Thymus (tissue), 14 donors: ENCODE measurements at places on chromosomes 13 and 19. TPM values are rescaled to one million over a fixed set of nuclear protein-coding genes. Genes with fewer than 3 reads are reported as not detected.

GRCh38 chr19:41420101-41420880 lies 6.9 kb downstream of the B3GNT8 start:
- no peaks in the 10 kb centered on the region for H3K27me3 ChIP-seq
- no peaks in the 10 kb centered on the region for H3K4me1 ChIP-seq
- H3K36me3 ChIP-seq: peaks cover 74% of the 10 kb centered on the region
- no peak overlapping the region for H3K27ac ChIP-seq

Gene ZNF556
- polyA plus RNA-seq: 0.16 TPM

- peaks cover 17% of the 10 kb centered on the region for H3K4me1 ChIP-seq
- DNase-seq: no peak
- H3K27ac ChIP-seq: no peak overlapping the region
- H3K36me3 ChIP-seq: peaks cover 15% of the 10 kb centered on the region
- H3K4me3 ChIP-seq: peak overlapping the region; percentile 66
These were observed 593 bp downstream of the ATP8B3 start for GRCh38 chr19:1811472-1811894.

Gene TMEM86B
- polyA plus RNA-seq: 39.7 TPM

Gene ACTMAP
- polyA plus RNA-seq: 7.4 TPM

GRCh38 chr19:4829001-4829712 lies 2.4 kb downstream of the TICAM1 start:
- peak; percentile 30 for DNase-seq
- peaks cover 8% of the 10 kb centered on the region for H3K4me1 ChIP-seq
- H3K27ac ChIP-seq: no peak overlapping the region
- no peaks in the 10 kb centered on the region for H3K36me3 ChIP-seq

DNA sequence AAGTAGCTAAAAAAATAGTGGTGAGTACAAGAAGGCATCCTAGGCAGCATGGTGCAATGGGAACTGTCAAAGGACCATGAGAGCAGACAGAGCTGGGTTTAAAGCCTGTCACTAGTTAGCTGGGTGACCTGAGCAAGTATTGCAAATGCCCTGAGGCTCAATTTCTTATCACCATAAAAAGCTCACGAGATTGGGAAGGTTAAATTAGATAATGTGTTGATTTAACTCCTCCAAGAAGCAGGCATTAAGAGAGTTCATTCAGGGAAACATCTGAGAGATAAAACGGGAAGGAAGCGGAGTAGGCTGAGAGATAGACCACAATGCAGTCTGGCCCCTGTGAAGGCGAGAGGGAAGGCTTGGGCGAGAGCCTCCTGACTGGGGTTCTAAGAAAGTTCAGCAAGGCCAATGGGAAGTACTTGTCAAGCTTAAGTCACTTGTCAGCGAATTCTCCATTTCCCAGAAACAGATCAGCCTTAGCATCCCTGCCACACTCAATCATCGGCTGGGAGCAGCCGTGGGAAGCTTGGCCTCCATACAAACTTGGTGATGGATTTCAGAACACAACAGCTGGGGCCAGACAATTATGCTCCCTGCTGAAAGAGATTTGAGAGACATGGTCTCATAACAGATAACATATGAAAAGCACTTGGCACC lies 105.5 kb downstream of the POU4F1 start:
- DNase-seq: no peak
- H3K4me1 ChIP-seq: no peaks in the 10 kb centered on the region
- H3K27me3 ChIP-seq: no peaks in the 10 kb centered on the region
- no peak overlapping the region for H3K27ac ChIP-seq
- H3K4me3 ChIP-seq: no peak overlapping the region

Gene SMAD9
- 1.9 TPM for polyA plus RNA-seq

GRCh38 chr13:51229731-51230130 lies 7.5 kb downstream of the FAM124A start:
- H3K27ac ChIP-seq: no peak overlapping the region
- no peaks in the 10 kb centered on the region for H3K36me3 ChIP-seq
- no peak overlapping the region for H3K4me3 ChIP-seq
- no peaks in the 10 kb centered on the region for H3K4me1 ChIP-seq

Gene PGLYRP2
- 0.14 TPM for polyA plus RNA-seq

Gene GPR18
- polyA plus RNA-seq: 6.7 TPM

Gene ARHGAP33
- 18.6 TPM for polyA plus RNA-seq

GRCh38 chr13:46354156-46355087 lies 32.6 kb downstream of the RUBCNL start:
- H3K4me1 ChIP-seq: no peaks in the 10 kb centered on the region
- DNase-seq: no peak
- H3K36me3 ChIP-seq: peaks cover 21% of the 10 kb centered on the region
- no peak overlapping the region for H3K27ac ChIP-seq
- no peak overlapping the region for H3K4me3 ChIP-seq
- no peaks in the 10 kb centered on the region for H3K27me3 ChIP-seq
